NCI-H524 (cell line): ENCODE measurements at places on chromosomes 6 and 20.

- no peak for DNase-seq
Observed at GRCh38 chr20:1322511-1323245, 6.3 kb downstream of the SDCBP2 start.

DNA sequence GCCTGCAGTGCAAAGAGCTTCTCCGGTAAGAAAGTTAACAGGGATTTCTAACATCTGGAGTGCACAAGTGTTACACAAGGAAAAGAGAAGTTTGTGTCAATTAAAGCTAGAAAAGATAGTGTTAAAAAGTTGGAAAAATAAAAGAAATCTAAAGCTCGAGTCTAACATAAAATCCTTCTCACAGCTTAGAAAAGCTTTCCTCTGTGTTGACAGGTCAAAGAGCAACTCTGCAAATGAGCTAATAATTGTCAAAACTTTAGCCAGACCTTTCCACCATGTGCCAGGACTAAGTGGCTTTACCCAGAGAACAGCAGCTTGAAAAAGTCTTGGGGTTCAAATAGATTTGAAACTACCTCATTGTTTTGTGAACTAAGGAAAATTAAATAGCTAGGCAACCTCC, 14.8 kb downstream of the PTPRK start:
- DNase-seq, result no peak

DNA sequence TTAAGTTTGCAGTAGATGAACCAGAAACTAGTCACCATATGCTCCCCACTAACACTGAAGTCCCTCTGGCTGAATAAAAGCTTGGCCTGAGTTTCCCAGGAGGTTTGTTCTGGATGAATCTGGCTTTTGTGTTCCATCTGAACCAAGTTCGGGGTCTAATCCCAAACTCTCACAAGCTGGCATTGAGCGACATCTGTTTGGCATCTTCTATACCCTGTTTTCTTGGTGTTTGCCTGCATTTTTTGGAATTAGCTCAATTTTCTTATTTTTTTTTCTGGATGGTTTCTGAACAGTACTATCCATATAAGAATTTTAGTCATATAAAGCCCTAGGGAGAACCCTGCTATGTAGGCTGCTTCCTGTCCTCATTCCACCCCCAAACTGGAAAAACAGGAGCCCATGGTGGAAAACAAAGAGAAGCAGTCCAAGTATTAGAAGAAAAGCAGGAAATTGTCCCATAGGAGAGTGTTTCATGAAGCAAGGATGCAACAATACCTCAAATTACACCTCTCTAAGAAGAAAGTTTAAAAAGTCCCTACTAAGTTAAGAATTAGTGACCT, 737.1 kb downstream of the DHX35 start:
- no peak for DNase-seq

DNA sequence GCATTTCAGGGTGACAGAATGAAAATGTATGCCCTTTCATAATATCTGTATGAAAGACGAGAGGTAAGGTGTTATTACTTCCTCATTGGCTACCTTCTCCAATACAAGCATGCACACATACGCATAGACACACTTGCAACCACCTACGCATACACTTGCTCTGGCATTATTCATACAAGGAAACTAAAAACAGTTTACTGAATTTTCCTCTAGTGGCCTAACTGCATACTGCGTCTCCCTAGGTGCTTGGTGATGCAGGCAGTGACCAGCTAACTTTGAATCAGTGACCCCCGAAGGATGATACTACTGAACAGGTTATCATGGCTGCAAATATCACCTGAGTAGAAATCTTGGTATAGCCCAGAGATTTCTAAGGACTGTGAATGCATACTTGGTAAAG, 593.1 kb downstream of the PKHD1 start:
- no peak for DNase-seq

- no peak for DNase-seq
Observed at GRCh38 chr6:147205690-147206600, 1.7 kb downstream of the STXBP5 start.

- no peak for DNase-seq
Observed at GRCh38 chr6:14715076-14715475, 530.8 kb upstream of the JARID2 start.

DNA sequence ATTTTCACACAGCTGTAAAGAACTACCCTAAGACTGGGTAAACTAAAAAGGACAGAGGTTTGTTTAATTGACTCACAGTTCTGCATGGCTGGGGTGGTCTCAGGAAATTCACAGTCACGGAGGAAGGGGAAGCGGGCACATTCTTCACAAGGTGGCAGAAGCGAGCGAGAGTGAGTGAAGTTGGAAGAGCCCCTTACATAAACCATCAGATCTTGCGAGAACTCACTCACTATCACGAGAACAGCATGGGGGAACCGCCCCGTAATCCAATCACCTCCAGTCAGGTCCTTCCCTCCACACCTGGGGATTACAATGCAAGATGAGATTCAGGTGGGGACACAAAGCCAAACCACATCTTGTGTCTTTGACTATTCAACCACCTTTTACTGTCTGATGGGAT, 700.5 kb downstream of the TENT5A start:
- no peak for DNase-seq

- DNase-seq, result peak; percentile 99
Observed at GRCh38 chr6:158799051-158799792, 19.9 kb downstream of the EZR start.

GRCh38 chr20:37643400-37643799, 50.4 kb upstream of the CTNNBL1 start:
- no peak for DNase-seq

DNA sequence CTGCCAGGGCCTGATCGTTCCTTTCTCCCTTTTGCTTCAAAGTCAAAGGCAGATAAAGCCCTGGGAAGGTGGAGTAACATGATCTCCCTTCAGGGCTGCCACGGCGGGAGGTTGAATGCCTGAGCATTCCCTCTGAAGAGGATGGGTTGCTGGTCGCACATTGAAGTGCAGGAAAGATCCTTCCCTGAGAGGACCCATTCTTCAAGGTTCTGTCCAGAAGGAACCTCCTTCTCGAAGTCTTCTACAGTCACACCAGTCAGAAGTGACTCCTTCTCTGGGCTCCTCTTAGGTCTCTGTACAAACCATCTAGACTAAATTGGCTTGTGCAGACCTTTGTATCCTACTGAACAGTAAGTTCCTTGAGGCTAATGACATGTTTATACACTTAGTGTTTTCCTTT, 192.6 kb upstream of the VGLL2 start:
- no peak for DNase-seq

- DNase-seq, result no peak
Observed at GRCh38 chr6:67252663-67253062, 1382.4 kb upstream of the ADGRB3 start.

DNA sequence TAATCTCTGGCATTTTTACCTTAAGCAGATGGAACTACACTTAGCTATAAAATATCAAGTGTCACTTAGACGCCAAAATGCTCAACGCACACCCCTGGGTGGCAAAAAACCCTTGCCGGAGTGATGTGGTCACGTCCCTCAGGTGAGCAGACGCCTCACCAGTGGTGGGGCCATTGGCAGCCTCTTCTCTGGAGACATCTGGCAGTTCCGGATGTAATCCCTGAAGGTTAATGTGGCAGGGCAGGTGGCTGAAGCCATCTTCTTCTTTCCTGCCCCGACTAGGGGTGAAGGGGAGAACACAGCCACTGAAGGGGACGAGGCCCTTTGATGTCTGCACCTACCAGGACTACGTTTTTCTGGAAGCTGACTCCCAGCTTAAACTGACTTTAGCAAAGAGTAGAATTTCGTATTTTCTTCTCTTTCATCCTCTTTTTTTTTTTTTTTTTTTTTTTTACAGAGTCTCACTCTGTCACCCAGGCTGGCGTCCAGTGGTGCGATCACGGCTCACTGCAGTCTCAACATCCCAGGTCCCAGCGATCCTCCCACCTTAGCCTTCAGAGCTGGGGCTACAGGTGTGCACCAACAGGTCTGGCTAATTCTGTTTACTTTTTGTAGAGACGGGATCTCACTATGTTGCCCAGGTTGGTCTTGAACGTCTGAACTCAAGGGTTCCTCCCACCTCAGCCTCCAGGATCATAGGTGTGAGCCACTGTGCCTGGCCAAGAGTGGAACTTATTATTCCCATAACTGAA, 152.1 kb downstream of the TTLL2 start:
- peak; percentile 26 for DNase-seq

DNA sequence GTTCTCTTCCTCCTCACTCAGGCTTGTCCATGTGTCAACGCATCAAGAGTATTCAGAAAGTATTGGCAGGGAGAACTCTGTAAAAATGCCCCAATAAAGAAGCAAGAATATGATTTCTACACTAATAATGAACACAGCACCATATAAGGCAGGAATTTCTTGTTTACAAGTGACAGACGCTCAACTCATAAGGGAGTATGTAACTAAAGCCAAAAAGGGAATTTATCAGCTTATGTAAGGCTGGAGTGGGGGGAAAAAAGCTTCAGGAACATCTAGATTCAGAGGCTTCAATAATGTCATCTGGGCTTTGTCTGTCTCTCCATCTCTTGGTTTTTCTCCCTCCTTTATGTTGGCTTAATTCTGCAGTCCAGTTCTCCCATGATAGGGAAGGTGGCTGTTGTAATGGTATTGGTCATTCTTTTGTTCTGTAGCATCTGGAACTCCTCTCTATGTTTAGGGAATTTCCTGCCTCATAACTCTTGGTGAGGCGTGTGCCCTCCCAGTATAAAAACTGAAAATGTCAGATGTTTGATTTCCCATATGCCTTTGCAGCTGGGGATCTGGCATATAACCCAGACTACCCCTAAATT, 125.1 kb upstream of the COL21A1 start:
- no peak for DNase-seq

DNA sequence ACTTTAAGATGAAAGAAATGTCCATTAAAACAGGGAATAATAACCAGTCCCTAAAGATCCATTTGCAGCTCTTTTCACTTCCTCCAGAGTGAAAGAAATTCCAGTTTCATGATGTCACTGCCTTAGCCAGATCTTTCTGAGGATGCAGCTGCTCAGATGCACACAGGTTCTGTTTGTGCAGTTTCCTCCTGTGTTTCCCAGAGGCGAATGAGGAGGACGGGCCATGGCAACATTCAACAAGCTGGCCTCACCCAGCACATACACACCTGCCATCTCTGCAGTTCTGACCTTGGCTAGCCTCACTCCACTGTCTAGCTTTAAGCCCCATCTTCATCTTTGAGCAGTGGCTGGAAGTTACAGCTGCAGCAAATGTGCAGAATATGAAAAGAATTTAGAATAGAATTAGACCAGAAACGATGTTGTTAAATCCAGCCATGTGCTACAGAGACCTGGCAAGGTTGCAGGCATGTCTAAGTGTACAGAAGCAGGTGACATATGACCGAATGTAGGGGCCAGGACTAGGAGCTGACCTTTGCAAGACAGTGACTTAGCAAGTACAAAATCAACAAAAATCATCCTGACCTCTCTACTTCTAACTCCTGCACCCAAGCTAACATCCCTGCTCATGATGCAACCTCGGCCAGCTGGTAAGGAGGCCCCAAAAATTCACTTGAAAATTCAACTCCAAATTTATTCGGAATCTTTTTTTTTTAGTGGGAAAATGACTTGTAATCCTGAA, 35.0 kb downstream of the FAM50B start:
- no peak for DNase-seq

- no peak for DNase-seq
Observed at GRCh38 chr20:58991715-58992114, 10.7 kb downstream of the NELFCD start.

- DNase-seq, result no peak
Observed at GRCh38 chr20:48198929-48199451, 413.7 kb upstream of the SULF2 start.

DNA sequence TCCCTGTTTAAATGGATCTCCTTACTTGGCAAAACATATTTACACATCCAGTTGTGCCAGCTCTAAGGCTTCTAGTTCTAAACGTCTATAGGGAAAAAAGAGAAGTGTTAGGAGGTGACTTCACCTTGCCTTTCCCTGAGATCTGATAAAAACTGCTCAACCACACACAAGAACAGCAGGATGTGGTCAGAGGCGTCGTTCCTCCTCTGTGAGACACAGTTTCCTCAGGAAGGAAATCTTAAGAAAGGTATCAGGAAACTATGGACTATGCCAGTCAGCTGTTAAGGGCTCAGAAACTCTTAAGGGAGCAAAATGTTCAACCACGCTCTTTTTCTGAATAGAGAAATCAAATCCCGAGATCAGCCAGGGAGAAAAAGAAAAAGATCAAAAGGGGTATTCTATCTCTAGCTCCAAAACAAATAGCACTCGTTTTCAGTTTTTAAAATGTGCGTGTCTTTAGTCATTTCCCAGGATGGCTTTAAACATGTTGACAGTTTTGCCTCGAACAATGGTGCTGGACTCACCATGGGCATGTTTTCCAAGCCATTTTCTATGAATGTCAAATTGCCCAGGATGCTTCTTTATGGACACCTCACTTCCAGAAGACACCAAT, 154.5 kb downstream of the HACE1 start:
- no peak for DNase-seq

DNA sequence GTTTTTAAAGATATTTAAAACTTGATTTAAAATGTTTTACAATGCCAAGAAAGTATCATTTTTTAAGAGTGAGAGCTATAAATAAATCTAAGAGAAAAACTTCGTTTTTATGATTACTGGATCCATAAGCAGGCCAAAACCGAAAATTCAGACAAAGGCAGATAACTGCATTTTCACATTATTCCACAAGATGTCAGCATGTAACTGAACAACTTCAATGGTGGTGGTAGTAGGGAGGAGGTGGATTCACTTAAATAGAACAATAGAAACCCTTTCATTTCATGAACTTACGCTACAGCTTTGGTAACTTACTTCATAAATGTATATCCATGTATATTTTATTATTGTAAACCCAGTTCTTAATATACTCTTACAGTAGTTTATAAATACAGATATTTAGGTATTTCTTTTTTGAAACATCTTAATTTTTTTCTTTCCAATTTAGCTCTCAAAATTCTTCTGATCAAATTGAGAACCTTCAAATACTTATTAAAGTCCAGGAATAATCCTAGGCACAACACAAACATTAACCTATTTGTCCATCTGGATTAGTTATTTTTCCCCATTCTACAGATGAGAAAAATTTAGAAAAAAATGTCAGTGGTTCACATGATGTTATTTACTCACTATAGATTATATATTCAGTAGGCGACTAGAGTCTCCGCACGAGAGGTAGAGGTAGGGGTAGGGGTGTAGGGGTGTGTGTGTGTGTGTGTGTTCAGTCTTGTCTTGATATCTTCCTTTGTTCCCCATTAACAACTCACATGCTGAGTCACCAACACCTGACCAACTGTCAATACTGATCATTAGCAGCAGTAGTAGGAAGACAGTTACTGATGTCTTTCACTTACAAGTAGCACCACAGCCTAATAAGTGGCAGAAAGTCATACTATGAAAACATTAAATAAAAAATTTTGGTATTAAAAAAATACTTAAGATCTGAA, 111.5 kb downstream of the ARHGAP18 start:
- DNase-seq, result peak; percentile 43
